Activated T-cell treated with anti-CD3 and anti-CD28 coated beads for 24 hours (primary cell): ENCODE measurements at places on chromosomes 1 and 21.

DNA sequence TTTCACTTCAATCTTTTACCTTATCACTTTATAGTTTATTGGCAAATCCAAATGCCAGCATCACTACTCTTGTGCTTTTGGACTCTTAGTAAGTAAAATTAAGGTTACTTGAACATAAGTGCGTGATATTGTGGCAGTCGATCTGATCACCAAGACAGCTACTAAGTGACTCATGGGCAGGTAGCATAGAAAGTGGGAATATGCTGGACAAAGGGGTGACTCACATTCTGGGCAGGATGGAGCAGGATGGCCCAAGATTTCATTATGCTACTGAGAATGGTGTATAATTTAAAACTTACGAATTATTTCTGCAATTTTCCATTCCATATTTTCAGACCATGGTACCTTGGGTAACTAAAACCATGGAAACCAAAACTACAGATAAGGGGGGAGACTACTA is 120.2 kb downstream of the ROR1 start:
- DNase-seq = no peak

DNA sequence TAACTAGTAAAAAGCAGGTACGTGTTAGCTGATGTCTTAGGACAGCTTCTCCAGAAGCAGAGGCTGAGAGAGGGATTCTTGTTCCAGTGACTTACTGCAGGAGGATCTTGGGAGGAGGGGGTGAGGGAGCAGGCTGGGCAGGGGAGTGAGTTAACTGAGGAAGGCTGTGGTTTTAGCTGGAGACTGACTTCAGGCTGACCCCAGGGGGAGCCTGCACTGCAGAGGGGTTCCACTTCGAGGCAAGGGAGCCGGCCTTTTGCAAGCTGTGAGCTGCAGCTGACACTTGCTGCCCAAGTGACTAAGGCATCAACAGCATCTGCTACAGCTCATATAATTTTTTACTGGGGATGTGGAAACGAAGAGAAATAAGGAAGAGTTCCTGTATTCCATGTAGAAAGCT is 50.4 kb upstream of the SOD1 start:
- no peak for DNase-seq

GRCh38 chr1:202143768-202144401 is 652 bp downstream of the ARL8A start:
- no peak for DNase-seq

DNA sequence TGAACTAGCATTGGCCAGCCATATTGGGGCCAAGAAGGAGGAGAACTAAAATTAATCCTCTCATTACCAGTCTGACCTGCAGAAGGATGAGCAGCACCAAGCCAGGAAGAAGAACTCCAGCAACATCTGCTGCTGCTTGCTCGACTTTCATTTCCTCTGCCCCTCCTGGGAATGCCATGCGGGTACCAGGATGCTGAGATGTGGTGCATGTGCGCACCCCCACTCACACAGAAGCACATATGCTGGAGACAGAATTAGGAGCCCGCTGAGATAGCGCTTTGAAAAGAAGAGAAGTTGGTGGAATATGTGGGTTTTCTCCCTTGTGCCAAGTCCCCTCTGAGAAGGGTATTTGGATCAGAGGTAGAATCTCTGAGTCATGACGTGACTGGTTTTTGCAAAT is 70.4 kb downstream of the PLXNA2 start:
- no peak for DNase-seq

DNA sequence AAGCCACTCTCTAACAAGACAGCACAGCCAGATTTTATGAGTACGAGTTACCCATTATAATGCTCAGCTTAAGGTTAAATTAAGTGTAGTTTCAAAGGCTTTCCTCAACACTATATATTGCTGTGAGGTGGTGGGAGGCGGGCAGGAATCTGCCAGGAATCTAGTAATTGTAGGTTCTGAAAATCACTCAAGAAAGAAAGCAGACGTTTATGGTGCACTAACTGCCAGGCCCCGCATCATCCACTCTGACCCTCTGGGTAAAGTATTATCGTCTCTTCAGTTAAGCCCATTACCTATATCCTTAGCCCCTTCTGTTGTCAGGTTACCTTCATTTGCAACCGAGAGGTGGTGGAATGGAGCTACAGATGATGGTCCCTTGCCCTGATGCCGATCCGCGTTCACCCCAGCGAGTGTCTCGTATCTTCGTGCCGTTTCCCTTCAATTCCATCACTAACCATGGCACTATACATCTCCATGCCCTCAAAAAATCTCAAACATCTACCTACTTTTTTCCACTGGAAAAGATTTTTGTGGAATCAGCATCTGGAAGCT is 12.4 kb downstream of the HMGN1 start:
- no peak for DNase-seq

- peak; percentile 4 for DNase-seq
These were observed 112.1 kb downstream of the HLCS start for GRCh38 chr21:36854391-36854790.

DNA sequence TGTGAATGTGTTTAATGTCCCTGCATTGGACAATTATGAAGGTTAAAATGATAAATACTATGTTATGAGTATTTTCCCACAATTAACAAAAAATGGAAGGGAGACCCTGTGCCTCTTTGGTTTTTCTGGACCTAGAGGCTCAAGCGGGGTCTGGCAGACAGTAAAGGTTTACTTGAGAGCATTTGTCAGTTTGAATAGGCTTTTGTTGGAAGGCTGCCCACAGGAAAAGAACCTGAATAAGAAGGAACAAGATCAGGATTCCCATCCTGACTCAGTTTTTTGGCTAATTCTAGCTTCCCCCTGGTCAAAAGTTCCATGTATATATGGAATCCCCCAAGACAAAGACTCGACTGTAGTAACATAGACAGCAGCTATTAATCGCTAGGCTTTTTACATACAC is 150.9 kb upstream of the JUN start:
- DNase-seq = no peak

- DNase-seq = no peak
These were observed 10.2 kb downstream of the ARHGEF16 start for GRCh38 chr1:3464649-3465025.
